ACHN (cell line): ENCODE measurements at places on chromosomes 16 and 17.

GRCh38 chr16:85553436-85554113, 59.5 kb upstream of the GSE1 start:
- peak; percentile 79 for DNase-seq

DNA sequence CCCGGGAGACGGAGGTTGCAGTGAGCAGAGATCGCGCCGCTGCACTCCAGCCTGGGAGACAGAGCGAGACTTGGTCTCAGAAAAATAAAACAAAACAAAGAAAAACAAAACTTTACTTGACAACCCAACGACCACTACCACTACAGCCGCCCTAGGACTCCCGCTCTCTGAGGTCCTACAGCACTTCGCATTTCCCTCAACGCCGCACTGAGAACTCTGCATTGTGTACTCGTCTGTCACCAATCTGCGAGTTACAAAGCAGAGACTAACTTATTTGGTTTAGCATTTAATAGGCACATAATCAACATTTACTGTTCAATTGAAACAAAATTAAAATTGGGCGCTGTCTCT, 479 bp upstream of the ZNF207 start:
- no peak for DNase-seq

DNA sequence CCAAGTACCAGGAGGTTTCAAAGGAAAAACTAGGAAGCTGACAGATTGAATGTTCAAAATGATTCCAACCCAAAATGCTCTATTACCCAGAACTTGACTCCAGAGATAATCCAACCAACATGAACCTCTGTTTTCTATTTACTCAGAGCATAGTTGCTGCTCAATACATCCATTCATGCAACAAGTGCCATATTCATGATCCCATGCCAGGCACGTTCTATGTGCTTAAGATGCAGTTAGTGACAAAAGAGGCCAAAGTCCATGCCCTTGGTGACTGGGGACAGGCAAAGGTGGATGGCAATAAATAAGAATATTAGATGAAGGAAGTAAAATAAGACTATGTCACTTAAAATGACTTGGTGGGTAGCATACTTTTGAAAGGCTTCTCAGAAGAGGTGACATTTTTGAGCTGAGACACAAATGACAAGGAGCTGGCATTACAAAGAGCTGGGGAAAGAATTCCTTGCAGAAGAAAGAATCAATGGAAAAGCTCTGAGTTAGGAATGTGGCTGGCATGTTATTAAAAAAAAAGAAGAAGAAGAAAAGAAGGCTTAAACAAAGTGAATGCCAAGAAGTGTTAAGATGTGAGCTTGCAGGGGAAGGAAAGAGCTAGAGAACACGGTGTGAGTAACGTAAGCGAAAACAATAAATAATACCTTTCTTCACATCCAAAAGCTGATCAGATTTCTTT, 34.5 kb downstream of the TOX3 start:
- no peak for DNase-seq

DNA sequence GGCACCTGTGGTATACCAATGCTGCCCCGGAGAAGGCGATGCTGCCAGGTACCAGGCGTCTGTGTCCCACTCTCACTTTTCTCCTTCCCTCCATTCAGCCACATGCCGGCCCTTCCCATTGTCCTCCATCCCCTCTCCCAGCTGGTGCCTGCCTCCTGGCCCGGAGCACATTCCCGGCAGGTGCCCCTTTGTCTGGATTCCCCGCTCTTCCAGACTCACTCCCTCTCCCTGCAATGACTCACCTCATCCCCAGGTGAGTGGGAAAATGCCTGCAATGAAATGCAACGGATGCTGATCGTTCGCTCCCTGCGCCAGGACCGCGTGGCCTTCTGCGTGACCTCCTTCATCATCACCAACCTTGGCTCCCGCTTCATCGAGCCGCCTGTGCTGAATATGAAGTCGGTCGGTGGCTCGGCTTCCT, 10.4 kb upstream of the KDM6B start:
- no peak for DNase-seq

- DNase-seq = no peak
Observed at GRCh38 chr16:49578018-49578417, 204.4 kb downstream of the C16orf78 start.

DNA sequence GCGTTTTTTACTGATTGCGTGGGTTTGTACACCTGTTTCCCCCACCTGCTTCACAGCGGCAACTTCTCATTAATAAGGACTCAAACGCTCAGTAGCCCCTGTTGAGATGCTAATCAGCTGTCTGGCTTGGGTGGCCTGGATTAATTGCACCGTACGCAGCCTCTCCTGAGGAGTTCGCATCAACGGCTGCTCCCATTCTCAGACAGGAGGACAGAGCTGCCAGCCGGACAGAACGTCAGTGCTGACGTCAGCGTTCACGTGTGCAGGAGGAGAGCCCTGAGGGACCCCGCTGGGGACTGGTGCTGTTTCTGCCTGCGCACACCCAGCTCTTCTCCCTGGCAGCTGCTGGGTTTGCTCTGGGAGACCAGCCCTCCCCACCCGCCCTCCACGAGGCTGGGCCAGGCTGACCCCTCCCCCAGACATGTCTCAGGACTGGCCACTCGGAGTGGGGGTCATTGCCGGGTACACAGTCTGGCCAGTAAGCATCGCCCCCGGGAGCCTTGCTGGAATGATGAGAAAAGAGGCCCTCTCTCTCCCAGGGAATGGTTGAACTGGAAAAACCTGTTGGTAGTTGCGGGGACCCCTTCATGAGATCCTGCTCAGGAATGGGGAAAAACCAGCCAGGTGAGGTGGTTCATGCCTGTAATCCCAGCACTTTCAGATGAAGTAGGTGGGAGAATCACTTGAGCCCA, 5.7 kb upstream of the BANP start:
- peak; percentile 80 for DNase-seq

DNA sequence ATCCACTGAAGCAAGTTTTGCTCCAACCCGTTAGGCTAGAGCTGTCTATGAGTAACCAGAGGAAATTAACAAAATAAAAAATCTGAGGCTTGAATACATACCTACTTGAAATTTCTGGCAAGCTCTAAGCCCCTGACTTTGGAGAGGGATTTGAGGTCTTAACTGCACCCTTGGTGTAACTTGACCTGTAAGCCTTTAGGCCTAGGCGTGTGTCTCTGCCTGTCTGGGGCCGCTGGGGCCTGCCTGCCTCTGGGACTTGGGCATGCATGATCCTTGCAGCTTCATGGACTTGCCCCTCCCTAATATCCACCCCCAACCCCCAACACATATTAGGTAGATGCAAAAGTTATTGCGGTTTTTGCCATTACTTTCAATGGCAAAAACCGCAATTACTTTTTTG, 3.7 kb upstream of the CDC42EP4 start:
- DNase-seq = no peak

DNA sequence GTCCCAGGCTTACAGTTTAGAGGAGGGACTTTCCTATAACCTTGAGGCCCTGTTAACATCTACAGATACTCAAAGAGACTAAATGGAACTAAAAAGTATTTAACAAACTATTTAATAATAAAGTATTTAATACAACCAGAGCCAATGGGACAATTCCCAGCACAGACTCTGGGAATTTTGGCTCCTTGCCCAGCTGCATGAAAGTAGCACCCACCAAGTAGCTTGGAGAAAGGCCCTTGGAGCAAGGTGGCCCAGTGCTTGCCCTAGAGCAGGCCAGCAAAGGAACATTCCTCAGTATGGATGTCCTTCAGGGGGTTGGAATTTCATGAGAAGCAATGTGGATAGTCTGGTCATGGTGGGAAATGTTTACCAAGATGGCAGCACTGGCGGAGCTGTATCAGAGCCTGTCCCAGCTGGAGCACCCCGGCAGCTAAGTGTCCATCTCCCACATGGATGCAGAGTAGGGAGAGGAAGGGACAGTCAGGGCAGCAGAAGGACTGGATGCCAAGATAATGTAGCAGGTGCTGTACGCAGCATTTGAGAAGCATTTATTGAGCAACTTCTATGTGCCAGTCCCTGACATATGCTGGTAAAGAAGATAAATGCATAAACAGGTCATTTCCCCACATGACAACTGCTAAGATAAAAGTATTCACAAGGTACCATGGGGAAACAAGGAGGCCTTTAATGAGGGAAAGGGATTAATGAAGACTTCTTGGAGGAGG, 5.2 kb upstream of the SMARCD2 start:
- DNase-seq = no peak

- peak; percentile 80 for DNase-seq
Observed at GRCh38 chr16:3173892-3174617, 13.9 kb upstream of the OR1F1 start.

- no peak for DNase-seq
Observed at GRCh38 chr16:29154676-29155121, 169.8 kb downstream of the LAT start.

- peak; percentile 53 for DNase-seq
Observed at GRCh38 chr16:57871456-57871855, 69.2 kb upstream of the KIFC3 start.

GRCh38 chr17:38606646-38607611, 1.2 kb upstream of the SRCIN1 start:
- no peak for DNase-seq

GRCh38 chr16:7938175-7938574, 605.5 kb downstream of the RBFOX1 start:
- no peak for DNase-seq

DNA sequence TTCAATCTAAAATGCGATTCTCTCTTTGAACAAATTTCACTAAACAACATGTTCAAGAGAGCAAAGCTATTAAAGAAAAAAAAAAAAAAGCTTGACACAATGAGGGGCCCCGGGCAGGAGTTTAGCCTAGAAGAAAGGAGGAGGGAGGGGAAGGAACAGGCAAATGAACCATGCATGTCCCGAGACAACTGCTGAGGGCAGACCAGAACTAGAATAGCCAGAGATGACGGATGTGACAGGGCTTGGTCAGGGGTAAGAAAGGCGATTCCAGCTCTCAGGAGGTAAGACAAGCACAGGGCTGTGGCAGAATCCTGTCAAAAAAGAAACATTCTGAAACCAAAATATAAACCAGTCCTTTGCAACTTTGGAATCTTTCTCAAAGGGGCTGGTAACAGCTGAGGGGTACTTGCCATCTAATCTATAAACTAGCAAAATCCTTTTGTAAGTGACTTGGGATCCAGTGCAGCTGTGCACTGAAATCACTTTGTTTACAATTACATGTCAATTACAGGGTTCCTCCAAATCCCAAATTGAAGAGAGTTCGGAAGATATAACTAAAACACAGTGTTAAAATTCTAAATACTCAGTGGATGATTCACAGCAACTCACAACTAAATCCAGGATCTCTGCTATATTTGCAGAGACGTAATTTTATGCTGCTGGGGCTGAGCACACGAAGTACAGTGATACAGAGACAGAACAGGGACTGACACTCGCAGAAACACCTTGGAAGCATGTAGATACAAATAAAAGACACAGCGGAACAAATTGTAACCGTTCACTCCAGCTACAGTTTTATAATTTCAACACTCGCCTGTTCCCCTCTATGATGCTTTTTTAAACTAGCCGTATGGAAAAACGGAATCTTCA, 567.4 kb upstream of the ZFHX3 start:
- DNase-seq = no peak
